ENCODE measurements at places on chromosomes 1 and 21.

GRCh38 chr1:106986603-106987002 lies 69.9 kb upstream of the PRMT6 start:
- no peak for DNase-seq

GRCh38 chr1:1232208-1232795 lies at the start of gene B3GALT6:
TSS of gene B3GALT6 (plus strand) at chr1:1232237. CDS start at chr1:1232279, 42 bp downstream.
- no peak for DNase-seq

DNA sequence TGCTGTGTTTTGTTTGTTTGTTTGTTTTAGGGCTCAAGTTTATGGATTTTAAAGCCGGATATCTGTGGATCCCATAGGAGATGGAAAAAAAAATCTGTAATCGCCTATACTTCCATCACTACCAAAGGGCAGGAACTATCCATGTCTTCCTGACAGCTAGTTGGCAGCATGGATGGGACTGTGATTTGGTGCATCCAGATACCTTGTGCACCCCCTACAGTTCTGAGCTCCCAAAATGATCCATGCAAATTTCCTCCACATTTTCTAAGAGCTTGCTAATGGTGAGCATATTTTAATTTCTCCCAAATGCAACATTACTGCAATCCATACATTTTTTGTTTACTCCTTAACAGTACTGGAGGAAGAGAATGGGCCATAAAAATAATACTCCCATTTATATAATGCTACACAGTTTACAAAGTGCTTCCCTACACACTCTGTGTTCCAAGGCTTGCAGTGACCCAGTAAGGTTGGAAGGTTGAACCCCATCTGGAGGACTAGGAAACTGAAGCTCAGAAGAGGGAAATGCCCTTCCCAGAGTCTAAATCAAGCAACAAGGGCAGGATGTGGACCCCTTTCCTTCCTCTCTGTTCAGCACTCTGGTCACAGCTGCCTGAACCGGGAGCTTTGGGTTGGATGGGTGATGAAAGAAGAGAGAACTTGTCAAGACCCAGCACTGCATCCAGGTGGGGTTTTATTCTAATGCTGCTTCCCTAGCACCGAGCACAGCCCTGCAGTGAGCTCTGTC lies 48.0 kb downstream of the CAPN8 start:
- no peak for DNase-seq

DNA sequence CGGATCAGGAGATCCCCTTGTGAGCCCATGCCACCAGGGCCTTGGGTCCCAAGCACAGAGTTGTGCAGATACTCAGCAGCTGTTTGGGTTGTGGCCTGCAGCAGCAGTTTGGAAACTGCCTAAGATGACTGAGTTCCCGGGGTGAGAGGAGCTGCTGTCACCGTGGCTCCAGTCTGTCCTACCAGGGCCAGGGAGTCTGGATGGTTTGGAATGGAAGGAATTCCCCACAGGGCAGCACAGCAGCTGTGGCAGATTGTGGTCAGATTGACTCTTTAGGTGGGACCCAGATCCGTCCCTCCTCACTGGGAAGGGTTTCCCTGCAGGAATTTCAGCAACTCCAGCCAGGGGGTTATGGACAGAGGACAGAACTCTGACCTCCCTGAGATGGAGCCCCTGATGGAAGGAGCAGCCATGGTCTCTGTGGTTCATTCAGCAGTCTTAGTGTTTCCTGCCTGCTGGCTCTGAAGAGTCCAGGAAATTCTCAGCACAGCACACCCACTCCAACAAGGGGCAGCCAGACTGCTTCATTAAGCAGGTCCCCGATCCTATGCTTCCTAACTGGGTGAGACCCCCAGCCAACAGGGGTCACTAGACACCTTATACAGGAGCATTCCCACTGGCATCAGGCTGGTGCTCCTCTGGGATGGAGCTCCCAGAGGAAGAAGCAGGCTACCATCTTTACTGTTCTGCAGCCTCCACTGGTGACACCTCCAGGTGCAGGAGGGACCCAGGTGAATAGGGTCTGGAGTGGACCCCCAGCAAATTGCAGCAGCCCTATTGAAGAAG lies 51.5 kb upstream of the TNFSF4 start:
- DNase-seq: no peak

DNA sequence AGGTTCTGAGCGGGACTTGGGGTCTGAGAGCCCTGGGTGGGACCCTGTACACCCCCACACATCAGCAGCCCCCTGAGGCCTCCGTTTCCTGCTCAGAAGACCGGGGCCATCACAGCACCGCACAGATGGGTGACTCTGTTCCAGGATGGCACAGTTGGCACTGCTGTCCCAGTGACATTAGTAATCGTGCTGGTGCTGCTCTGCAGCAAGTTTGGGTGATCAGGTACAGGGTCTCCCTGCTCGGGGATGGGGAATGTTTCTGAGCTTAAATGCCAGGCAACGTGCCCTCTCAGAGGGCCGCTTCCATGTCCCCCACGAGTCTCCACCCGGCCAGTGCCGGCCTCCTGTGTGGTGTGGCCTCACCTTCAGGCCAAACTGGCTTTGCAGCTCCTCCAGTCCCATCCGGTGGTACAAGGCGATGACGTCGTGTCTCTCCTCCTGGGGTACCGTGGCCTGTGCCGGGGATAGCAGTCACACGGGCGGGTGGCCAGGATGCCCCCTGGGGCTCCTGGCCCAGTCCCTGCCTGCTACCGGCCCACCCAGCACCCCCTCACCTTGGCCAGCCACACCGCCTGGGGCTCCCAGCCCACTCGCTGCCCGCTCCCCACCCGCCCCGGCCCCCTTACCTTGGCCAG lies 17.1 kb downstream of the PRXL2B start:
- DNase-seq: no peak

GRCh38 chr1:160398823-160399222 lies 1.5 kb upstream of the VANGL2 start:
- DNase-seq: no peak

GRCh38 chr1:234550341-234551031 lies 59.5 kb downstream of the IRF2BP2 start:
- DNase-seq: no peak

Measured in CD4-positive, alpha-beta T cell treated with Interleukin-15 for 1 hour (primary cell).